Suppressor macrophage treated with lipopolysaccharide for 4 hours (primary cell): ENCODE measurements at places on chromosomes 4 and X.

DNA sequence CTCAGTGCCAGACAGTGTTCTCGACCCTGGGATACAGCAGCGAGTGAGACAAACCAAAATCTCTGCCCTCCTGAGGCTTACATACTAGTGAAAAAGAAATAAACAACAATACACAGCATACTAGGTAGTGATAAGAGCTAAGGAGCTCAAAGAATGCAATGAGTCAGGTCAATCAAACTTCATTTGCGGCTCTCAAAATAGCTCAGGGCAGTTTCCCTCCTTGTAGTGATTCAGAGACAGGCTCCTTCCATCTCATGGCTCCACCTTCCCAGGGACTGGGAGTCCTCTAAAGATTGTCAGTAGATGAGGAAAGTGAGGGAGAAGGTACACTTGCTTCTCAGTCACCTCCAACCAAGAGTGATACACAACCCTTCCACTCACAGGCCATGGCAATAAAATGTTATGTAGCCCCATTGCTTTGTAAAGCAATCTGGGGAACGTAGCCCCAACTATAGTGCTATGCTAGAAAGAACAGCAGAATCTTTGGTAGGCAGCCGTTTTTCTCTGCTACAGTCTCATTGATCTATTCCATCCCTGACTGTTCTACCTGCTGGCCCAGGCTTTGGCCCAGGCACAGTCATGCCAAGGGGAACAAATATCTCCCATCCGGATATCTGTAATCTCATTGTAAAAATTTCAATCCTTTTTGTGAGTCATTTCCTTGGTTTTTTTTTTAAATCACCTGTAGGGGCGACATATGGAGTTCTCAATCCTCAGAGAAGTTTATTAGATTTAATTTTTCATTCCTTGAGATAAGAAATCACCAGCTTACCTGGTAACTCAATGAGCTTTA is 183.1 kb upstream of the S100G start:
- no peak for DNase-seq

GRCh38 chr4:101806914-101807313 is 16.4 kb downstream of the BANK1 start:
- DNase-seq = no peak

GRCh38 chr4:74407891-74408290 is 37.0 kb upstream of the AREG start:
- DNase-seq = no peak

- no peak for DNase-seq
Observed at GRCh38 chr4:64682481-64682880, 273.2 kb upstream of the TECRL start.
